Retinal pigment epithelial cell (primary cell): ENCODE measurements at places on chromosomes 1 and 21.

- no peak for DNase-seq
Observed at GRCh38 chr1:161915051-161915503, 108.6 kb downstream of the OLFML2B start.

- DNase-seq = no peak
Observed at GRCh38 chr1:25246600-25247023, 642 bp downstream of the RSRP1 start.

DNA sequence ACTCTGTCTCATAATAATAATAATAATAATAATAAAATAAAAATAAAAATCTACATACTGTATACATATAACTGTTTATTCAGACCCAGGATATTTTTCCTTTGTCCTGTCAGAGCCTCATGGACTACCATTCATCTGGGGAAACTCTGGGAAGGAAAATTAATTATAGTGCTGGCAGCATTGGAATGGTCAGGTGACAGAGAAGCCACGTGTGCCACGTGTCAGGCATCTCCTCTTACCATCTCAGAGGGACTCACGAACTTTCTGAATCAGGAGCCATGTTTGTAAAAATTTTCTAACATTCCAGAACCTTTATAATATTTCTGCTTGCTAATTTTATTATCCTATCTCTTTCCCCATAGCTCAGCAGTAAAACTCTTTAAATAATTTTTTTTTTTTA lies 97.8 kb upstream of the HNRNPU start:
- DNase-seq = no peak

GRCh38 chr1:71786218-71786617 lies 496.1 kb downstream of the NEGR1 start:
- no peak for DNase-seq

- no peak for DNase-seq
Observed at GRCh38 chr1:245154429-245155271, at the start of gene KIF26B. Gene KIF26B, plus strand, starts transcription at chr1:245154985. Its CDS starts 440 bp downstream, at chr1:245155425.
